CD4-positive, CD25-positive, alpha-beta regulatory T cell (primary cell): ENCODE measurements at places on chromosomes 7 and 10. TPM values are rescaled to one million over a fixed set of nuclear protein-coding genes. Genes with fewer than 3 reads are reported as not detected.

The EIF5AL1 gene
- total RNA-seq = not detected

The RARRES2 gene
- total RNA-seq = not detected

The ACHE gene
- 0.20 TPM for total RNA-seq

DNA sequence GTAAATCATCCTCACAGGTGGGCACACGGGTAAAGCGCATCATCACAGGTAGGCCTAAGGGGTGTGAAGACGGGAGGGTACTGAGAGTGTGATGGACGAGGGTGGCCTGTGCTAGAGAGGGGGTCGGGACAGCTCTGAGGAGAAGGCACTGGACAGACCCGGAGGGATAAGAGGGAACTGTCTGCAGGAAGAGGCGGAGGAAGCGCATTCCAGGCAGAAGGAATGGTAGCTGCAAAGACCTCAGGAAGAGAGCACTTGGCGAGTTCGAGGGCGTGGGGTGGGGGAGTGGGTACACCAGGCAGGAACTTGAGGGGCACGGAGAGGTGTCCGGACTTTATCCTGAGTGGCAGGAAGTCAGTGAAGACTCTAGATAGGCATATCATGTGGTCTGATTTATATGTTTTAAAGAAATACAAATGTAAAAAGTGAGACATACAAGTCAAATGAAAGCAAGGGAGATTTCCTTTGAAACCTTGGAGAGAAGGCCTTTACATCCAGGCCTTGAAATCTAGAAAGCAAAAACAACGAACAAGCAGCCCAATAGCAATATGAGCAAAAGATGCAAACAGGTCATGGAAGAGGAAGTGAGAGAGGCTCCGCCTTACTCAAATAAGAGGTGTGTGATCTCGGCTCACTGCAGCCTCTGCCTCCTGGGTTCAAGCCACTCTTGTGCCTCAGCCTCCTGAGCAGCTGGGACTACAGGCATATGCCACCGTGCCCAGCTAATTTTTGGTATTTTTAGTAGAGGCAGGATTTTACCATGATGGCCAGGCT, 3.6 kb downstream of the LHPP start:
- DNase-seq = peak; percentile 75

DNA sequence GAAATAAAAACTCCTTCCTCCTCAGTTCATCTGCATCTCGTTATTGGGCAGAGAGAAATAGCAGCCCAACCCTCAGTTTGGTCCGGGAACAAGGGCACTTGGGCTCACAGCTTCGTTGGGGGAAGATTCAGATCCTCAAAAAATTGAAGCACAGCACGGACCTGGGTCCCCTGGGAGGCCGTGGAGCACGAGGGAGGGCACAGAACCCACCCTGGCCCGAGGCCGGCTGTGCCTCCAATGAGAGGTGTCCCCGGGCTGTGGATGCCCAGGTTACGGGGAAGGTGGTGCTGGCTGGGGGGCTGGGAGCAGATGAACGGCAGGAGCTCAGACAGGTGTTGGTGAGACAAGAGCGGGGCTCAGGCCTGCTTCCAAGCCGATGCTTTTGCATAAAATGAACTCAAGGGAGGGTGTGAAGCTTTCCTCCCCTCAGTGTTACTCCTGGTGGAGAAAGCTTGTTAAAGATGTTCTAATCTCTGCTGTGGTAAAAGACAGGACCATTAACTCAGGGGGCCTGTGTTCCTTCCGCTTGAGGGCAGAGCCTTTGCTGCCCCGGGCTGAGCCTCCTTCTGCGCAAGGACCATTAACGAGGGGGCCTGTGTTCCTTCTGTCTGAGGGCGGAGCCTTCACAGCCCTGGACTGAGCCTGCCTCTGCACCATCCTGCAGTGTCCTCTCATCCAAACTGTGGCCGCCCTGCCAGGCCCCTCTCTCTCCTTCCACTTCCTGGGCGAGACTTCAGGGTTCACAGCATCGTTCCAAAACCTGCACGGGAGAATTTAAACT, 302.2 kb downstream of the ADARB2 start:
- no peak for DNase-seq

- no peak for DNase-seq
These were observed 9.0 kb downstream of the PPP1R17 start for GRCh38 chr7:31695859-31696614.

GRCh38 chr10:25912866-25913265, 21.2 kb upstream of the MYO3A start:
- DNase-seq = no peak

- DNase-seq = no peak
These were observed 36.3 kb upstream of the DIP2C start for GRCh38 chr10:725786-726185.

- DNase-seq = no peak
These were observed 4.6 kb upstream of the HMX2 start for GRCh38 chr10:123143162-123143824.

DNA sequence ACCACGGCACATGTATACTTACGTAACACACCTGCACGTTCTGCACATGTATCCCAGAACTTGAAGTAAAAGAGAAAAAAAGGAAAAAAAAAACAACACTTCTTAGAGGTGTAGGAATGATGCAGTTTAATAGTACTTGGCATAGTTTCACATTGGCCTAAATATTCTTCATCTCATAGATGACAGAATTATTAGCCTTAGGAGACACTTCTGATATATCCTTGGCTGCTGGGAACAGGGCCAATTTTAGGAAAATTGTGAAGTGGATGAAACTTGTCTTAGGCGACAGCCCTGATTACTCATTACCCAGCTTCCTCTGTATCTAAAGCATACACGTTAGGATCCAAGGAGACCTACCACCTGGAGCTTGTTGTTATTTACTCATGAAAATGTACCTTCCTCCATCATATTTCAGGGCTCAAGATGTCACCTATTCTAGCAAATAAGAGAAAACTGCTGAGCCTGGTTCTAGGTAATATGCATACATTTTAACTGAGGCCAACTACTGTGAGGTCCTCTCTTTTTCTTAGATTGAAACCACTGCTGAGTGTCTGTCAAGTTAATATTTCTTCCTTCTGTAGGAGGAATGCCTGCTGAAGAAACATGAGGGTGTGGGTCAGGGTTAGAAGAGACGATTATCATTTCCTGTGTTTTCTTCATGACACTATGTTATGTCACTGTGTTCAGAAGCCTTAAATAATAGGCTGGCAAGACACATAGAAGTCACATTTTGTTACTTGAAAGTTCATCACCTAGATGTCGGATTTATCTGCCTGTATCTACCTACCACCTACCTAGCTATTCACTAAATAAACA, 44.3 kb downstream of the CPED1 start:
- DNase-seq = no peak

DNA sequence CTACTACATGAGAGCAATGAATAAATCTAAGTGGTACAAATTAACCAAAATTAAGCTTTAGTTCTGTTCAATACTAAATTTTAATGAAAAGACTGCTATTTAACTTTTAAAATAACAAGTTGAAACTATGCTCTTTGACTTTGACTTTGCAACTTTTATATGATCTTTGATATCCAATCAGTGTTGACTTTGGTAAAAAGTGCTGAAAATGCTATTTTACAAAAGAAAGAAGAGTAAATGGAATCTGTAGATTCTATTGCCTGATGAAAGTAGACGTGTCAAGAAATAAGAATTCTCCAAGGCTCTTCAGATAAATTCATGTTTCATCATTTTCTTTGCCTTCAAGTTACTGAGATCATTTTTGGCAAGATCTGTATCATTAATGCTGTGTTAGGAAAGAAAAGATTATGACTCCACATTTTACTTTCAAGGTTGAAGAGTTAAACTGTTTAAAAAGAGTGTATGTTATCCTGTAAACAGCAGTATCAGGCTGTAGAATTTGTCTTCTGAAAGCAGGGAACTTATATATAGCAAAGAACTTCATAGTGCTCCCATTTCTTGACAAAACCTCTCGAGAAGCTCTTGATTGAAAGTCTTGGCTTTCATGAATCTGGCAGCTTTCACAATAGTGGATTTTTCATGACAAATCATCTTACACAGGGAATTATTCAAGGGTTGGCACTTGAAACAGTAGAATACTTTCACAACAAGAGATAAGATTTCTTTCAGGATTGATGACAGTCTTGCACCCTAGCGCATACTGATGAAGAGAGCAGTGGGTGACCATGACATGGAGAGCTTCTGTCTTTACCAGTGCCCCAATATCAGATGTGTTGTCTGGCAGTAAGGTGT, 72.1 kb downstream of the PTEN start:
- no peak for DNase-seq

- DNase-seq = no peak
These were observed 1.3 kb downstream of the FASTK start for GRCh38 chr7:151079199-151079910.

DNA sequence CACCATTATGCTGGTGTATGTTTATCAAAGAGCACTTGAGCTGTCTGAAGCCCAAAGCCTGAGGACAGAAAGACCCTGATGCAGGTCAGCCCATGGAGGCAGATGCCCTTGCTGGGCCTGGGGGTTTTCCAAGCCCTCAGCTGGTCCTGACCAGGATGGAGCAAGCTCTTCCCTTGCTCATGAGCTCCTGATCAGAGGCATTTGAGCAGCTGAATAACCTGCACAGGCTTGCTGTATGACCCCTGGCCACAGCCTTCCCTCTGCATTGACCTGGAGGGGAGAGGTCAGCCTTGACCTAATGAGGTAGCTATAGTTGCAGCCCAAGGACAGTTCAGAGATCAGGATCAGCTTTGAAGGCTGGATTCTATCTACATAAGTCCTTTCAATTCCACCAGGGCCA, 13.0 kb downstream of the AQP1 start:
- DNase-seq = no peak

- DNase-seq = no peak
These were observed 10.8 kb upstream of the VWC2 start for GRCh38 chr7:49762666-49763065.

DNA sequence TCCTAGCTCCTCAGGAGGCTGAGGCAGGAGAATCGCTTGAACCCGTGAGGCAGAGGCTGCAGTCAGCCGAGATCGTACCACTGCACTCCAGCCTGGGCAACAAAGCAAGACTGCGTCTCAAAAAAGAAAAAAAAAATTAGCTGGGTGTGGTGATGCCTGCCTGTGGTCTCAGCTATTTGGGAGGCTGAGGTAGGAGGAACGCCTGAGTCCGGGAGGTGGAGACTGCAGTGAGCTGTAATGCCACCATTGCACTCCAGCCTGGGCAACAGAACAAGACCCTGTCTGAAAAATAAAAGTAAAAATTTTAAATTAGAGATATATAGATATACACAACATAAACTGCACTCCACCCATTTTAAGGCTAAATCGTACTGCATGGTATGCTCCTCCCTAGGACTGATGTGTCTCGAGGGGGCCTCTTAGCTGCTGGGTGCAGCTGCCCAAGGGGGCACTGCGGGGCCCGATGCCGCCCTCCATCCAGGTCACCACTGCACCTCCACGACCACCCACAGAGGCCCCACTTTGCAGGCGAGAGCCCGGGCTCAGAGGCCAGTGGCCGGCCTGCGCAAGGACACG, 40.9 kb upstream of the FOXK1 start:
- no peak for DNase-seq

- DNase-seq = no peak
These were observed 110.0 kb downstream of the LRMDA start for GRCh38 chr10:75541411-75541810.

The EBLN1 gene
- total RNA-seq = not detected
